ENCODE measurements at places on chromosomes 1 and 21. TPM values are rescaled to one million over a fixed set of nuclear protein-coding genes. Genes with fewer than 3 reads are reported as not detected.
A peak's percentile ranks its signal among the peaks of the same experiment; 100 is the strongest.

Gene OPRD1
- not detected for total RNA-seq

Gene OR1C1
- not detected for total RNA-seq

Gene RAB4A
- 25.7 TPM for total RNA-seq

Gene CAPZA1
- 260 TPM for total RNA-seq

Gene RPE65
- total RNA-seq: not detected

Gene ACOT11
- total RNA-seq: 1.8 TPM

Gene EMC1
- total RNA-seq: 54.0 TPM

Gene TMEM51
- 0.11 TPM for total RNA-seq

- H3K27me3 ChIP-seq: no peaks in the 10 kb centered on the region
- peak overlapping the region; percentile 19 for H3K27ac ChIP-seq
- no peak for DNase-seq
- no peak overlapping the region for H3K4me3 ChIP-seq
- peaks cover 3% of the 10 kb centered on the region for H3K4me1 ChIP-seq
Observed at GRCh38 chr1:175978476-175978875, 228.6 kb downstream of the COP1 start.

DNA sequence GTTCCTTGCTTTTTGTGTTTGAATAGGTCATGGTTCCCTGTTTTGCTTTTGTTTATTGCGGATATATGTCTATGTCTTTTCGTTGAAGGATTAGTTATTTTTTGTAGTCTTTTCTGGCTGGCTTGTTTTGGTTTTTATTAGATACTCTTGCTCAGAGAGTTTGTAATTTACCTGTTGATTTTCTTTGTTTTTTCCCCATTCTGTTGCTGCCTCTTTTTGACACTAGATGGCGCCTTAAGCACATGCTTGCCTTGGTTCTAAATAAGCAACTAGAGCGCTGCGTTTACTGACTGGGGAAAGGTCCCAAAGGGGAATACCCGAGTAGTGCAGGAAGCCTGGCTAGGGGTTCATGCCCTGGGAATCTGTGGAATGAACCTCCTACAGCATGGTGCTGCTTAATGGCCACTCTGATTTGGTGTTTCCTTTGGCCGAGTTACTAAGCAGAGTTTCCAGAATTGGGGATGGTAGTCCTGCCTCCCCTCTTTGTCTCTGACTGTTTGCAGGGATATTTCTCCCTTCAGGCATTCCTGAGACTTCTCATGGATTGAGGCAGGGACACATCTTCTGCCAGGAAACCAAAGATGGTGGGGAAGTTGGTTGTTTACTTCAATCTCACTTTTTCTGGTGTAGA lies 143.2 kb downstream of the PTPRU start:
- H3K4me3 ChIP-seq: no peak overlapping the region
- H3K27me3 ChIP-seq: peaks cover 15% of the 10 kb centered on the region
- H3K36me3 ChIP-seq: peaks cover 3% of the 10 kb centered on the region
- DNase-seq: no peak
- no peaks in the 10 kb centered on the region for H3K4me1 ChIP-seq
- no peak overlapping the region for H3K27ac ChIP-seq

DNA sequence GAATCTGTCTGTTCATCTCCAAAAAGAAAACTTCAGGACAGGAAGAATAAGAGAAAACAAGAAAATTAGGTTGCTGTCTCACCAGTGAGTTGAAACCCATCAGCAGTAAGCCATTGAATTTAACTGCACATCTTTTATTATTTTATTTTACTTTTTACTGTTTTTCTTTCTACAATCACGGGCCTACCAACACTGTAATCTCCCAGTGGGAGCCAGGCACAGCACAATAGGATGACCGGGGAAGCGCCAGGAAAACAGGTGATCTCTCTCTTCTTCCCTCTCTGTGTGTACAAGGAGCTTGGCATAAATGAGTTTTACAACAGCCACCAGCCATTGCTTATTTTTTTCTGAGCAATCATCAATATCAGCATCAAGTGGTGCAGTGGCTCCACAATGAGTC lies 113.1 kb upstream of the ESRRG start:
- H3K4me1 ChIP-seq: no peaks in the 10 kb centered on the region
- H3K27ac ChIP-seq: no peak overlapping the region
- no peaks in the 10 kb centered on the region for H3K36me3 ChIP-seq
- H3K4me3 ChIP-seq: no peak overlapping the region

DNA sequence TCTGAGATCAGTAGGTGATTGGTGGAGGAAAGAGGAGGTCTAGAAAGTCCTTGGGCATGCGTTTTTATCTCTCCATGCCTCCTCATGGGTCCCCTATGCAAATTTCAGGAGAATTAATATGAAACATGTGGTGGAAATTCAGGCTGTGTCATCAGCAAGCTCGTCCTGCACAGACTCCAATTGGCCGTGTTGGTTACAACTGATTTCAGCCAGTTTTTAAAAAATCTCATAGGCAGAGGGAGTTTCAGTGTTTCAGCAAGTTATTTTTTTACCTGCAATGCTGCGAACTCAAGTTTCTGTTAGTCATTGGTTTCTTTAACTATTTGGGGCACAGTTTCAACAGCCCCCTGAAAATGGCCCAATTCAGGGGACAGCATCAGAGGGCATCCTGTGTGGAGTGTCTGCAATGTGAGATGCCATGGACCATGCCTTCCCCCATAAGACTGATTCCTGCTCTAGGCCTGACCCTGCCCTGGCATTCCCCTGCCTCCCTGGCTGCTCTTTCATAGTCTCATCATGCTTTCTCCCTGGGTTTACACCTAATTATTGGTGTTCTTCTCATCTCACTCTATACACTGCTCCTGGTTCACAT lies 59.9 kb downstream of the C1orf198 start:
- no peaks in the 10 kb centered on the region for H3K4me1 ChIP-seq
- H3K27ac ChIP-seq: no peak overlapping the region
- H3K27me3 ChIP-seq: peaks cover 2% of the 10 kb centered on the region
- H3K4me3 ChIP-seq: no peak overlapping the region
- H3K36me3 ChIP-seq: peaks cover 2% of the 10 kb centered on the region
- DNase-seq: no peak

DNA sequence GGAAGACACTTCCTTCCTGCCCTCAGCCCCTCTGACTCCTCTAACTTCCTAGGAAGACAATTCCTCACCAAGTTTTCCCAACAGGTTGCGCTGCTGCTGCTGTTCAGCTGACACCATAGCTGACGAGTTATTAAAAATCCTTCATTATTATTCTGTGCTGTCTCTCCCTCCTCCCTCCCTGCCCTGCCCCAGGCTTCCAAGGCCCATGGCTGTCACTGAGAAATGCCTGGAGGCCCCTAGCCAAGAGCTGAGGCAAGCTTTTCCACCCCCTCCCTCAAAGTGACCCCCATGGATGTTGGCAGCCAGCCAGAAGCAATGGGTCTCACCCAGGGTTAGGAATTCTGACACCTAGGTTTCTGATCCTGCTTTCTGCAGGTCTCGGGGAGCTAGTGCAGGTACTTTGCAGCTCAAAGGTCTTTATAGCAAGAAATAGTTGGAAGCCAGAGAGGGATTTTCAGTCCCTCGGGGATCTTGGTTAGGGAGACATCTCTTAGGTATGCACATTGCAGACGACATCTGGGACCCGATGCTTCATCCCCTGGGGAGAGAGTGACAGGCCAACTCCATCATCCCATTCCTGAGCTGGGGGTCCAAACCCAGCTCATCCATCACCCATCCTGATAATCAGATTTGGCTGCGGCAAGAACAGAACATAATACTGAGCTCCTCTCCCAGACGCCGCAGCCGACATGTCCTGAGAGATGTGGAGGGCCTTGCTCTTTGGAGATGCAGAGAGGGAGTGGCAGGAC lies 65.0 kb downstream of the KIRREL1 start:
- no peak for DNase-seq
- H3K36me3 ChIP-seq: no peaks in the 10 kb centered on the region
- H3K4me1 ChIP-seq: no peaks in the 10 kb centered on the region
- H3K4me3 ChIP-seq: no peak overlapping the region
- H3K27me3 ChIP-seq: no peaks in the 10 kb centered on the region
- no peak overlapping the region for H3K27ac ChIP-seq

DNA sequence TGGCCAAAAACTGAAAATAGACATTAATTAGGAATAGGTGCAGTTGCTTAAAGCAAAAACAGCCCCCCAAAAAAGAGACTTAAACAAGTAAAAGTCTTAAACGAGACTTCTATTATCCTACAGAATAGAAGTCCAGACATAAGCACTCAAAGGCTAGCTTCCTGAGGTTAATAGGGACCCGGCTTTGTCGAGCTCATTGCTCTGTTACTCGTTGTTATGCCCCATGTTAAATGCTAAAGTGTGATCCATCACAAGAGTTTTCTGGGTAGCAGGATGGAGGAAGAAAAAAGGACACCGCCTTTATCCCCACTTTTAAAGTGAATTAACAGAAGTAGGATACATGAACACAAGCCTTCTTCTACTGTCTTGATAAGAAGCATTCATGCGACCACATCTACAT lies 10.6 kb downstream of the CD1D start:
- no peak for DNase-seq
- H3K27ac ChIP-seq: no peak overlapping the region
- H3K36me3 ChIP-seq: no peaks in the 10 kb centered on the region

DNA sequence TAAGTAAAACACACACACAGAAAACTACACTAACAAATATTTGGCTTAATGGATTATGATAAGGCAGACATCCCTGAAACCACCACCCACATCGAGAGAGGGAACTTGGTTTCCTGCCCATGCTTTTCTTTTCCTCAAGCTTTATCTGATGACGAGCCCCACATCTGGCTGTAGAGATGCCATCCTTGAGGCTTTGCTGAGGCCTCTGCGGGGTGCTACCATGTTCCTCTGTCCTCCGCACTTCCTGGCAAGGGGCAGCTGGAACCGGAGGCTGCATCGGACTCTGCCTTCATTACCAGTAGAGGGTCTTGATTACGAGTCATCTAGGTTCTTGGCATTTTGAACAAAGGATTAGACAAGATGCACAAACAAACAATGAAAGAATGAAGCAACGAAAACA lies 21.7 kb upstream of the C1orf174 start:
- H3K4me3 ChIP-seq: no peak overlapping the region
- DNase-seq: no peak
- H3K4me1 ChIP-seq: peaks cover 5% of the 10 kb centered on the region
- no peak overlapping the region for H3K27ac ChIP-seq

DNA sequence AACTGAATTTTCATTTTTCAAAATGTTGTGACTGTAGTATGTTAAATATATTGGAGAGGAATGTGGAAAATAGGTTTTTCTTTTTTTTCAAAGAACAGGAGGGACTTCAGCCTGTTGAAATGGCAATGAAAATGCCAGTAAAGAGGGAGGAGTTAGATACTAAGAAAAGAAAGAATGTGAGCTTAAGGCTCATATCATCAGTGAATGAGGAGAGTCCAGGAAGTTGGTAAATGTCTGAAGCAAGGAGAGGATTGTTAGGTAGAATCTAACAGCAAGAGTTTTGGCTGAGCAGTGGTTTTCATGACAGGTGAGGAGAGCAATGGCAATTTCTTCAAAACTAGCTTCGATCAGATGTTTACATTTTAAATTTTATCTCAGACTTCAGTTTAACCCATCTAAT lies 43.0 kb downstream of the PLA2G4A start:
- peaks cover 46% of the 10 kb centered on the region for H3K4me1 ChIP-seq
- H3K4me3 ChIP-seq: no peak overlapping the region
- peak overlapping the region; percentile 70 for H3K27ac ChIP-seq
- no peak for DNase-seq
- no peaks in the 10 kb centered on the region for H3K27me3 ChIP-seq

DNA sequence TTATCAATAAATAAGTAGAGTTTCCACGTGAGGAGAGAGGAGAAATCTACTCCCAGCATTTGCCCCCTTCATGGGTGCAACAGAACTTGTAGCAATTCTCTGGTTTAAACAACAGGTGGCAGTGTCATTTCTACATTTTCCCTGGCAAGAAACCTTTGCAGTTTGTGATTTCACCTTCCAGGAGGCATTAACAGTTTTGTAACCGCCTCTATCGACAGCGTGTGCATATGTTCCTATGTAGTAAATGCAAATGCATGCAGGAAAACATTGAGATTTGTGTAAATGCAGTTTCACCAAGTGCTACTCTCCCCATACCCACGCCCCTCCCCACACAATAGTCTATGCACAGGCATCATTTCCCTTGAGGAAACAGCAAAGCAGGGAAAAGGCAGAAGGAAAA lies 494.7 kb downstream of the SMYD3 start:
- no peak overlapping the region for H3K4me3 ChIP-seq
- no peak for DNase-seq
- H3K27me3 ChIP-seq: no peaks in the 10 kb centered on the region
- H3K27ac ChIP-seq: no peak overlapping the region

DNA sequence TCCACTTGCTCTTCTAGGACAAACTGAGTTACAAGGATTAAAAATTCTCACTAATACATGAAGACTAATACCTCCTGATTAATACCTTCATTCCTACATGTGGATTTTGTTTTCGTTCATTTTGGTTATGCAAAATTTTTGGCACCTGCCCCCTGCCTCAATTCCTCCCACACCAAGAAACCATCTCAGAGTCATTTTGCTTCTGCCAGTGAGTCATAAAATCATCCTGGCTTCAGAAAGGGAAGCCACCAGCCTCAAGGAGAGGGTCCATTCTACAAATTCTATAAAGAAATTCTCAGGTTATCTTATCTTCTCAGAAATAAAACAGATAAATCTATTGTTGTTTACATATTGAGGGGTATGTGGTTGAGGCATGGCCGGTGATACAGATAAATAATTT lies 103.2 kb upstream of the COA6 start:
- peaks cover 5% of the 10 kb centered on the region for H3K36me3 ChIP-seq
- peaks cover 28% of the 10 kb centered on the region for H3K4me1 ChIP-seq
- H3K27me3 ChIP-seq: peaks cover 15% of the 10 kb centered on the region
- DNase-seq: no peak
- H3K4me3 ChIP-seq: no peak overlapping the region

- peaks cover 30% of the 10 kb centered on the region for H3K4me1 ChIP-seq
- H3K27me3 ChIP-seq: peaks cover 23% of the 10 kb centered on the region
- H3K4me3 ChIP-seq: no peak overlapping the region
- H3K27ac ChIP-seq: no peak overlapping the region
Observed at GRCh38 chr1:114330451-114330983, 176.8 kb upstream of the SYT6 start.

- H3K27me3 ChIP-seq: no peaks in the 10 kb centered on the region
- H3K4me3 ChIP-seq: no peak overlapping the region
- no peak overlapping the region for H3K27ac ChIP-seq
- no peak for DNase-seq
- no peaks in the 10 kb centered on the region for H3K36me3 ChIP-seq
- H3K4me1 ChIP-seq: no peaks in the 10 kb centered on the region
Observed at GRCh38 chr1:22854688-22855565, 117.7 kb downstream of the LACTBL1 start.

GRCh38 chr1:55833529-55834091 lies 618.4 kb upstream of the USP24 start:
- no peaks in the 10 kb centered on the region for H3K4me1 ChIP-seq
- H3K36me3 ChIP-seq: no peaks in the 10 kb centered on the region
- H3K27me3 ChIP-seq: no peaks in the 10 kb centered on the region
- no peak overlapping the region for H3K27ac ChIP-seq
- H3K4me3 ChIP-seq: no peak overlapping the region
